Fibroblast of skin of abdomen (primary cell): ENCODE measurements at places on chromosomes 4 and X.

DNA sequence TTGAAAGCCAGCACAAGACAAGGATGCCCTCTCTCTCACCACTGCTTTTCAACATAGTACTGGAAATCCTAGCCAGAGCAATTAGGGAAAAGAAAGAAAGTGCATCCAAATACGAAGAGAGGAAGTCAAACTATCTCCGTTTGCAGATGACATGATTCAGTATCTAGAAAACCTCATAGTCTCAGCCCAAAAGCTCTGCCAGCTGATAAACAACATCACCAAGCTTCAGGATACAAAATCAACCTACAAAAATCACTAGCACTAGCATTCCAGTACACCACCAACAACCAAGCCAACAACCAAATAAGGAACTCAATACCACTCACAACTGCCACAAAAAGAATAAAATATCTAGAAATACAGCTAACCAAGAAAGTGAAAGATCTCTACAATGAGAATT, 38.6 kb downstream of the COX7B2 start:
- DNase-seq, result no peak

DNA sequence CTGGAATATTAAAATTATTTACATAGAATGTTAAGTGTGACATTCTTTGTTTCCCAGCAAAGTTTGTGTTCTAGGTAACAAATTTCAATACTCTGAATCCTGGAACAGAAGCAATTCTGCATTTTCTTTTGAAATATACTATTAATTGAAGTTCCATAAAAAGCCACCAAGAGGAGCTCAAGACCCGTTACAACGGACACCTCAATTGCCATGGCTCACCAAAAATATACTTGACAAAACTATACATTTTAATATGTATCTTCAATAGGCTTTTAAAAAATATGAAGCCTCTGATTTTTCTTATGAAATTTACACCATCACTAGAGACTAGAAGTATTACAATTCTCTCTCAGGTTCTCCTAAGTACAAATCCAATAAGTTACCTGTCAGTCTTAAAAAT, 111.4 kb downstream of the NYX start:
- DNase-seq, result no peak

- DNase-seq, result no peak
These were observed 116.8 kb downstream of the TENT5D start for GRCh38 chrX:80537096-80537495.

- no peak for DNase-seq
These were observed 15.8 kb upstream of the GTPBP6 start for GRCh38 chrX:334331-334891.

DNA sequence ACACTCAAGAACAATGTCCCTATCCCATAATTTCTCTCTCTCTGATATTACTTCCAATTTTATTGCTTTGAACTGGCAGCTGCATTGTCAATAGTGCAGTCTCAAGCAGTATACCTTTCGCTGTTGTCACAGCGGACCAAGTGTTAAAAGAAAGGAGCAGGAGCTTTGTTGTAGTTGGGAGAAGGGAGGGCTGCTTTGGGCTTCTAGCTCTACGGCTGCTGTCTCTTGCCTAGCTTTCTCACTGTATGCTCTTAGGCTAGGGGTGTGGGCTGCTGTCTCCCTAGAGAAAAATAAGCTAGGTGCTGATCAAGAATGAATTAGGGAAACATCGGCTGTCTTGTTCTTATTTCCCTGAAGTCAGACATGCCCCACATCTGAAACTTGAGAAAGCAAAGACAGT, 52.5 kb downstream of the TRPC5OS start:
- DNase-seq, result no peak

GRCh38 chrX:2497961-2498780, 2.6 kb downstream of the DHRSX start:
- peak; percentile 23 for DNase-seq

DNA sequence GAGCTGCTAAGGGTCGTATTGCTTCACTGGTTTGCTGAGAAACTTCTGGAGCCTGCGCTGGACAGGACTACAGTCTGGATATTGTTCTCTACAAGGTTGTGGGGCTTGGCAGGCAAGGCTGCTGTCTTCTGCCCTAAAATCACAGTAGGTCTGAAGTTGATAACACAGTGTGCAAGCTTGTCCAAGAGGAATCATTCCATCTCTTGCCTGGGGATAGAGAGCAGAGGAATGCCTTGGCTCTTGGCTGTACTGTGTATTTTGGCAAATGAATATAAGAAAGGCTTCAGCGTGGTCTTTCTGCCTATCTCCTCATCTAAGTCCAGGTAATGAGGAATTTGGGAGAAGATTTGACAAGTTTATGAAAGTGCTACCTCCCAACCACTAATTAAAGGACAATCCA, 9.4 kb upstream of the RASL11B start:
- no peak for DNase-seq

DNA sequence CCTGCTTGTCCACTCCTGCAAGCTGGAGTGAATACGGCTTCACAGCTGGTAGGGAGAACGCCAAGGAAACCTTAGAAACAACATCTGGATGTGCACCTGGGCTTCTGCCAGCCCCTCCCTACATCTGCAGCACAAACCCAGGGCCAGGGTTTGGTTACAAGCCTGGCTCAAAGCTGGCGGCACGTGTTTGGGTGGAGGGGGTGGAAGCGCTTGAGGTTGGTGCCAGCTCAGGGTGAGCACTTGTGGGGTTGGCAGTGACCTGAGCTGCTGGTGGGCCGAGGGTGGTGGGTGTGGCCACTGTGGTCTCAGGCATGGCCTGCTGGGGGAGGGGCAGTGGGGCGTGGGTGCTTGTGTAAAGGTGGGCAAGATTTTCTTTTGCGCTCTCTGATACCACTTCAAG, 15.6 kb downstream of the ELF4 start:
- no peak for DNase-seq

- DNase-seq, result no peak
These were observed 25.3 kb upstream of the EPGN start for GRCh38 chr4:74282926-74283325.

- no peak for DNase-seq
These were observed 1057.8 kb downstream of the DMD start for GRCh38 chrX:32153585-32153984.

DNA sequence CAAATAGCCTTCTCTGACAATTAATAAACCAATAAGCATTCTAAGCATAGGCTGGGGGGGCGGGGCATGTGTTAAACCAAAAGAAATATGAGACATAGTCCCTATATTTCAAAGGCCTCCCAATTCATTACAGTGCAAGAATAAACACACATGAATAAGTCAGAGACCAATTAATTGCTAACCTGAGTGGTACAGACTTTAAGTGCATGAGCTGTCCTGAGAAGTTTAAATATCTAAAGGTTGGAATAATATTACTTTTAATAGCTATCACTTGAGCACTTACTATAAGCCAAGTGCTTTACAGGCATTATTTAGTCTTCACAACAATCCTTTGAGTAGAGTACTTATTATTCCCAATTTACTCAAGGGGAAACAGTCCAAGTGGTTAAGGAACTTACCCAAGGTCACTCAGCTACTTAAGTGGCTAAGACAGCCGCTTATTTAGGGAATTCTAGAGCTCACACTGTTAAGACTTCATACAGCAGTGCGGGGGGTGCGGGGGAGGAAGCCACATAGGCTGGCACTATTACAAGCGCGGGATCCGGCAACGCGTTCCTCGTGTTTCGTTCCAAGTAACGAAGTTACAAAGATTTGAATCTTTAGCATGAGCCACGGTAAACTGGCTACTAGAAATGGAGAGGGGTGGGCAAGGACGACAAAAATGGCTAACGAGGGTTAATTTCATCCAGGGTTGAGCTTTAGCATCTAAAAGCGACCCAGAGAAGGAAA, 1.4 kb downstream of the THOC2 start:
- no peak for DNase-seq

GRCh38 chrX:71128915-71129765, 10.7 kb downstream of the MED12 start:
- peak; percentile 39 for DNase-seq

DNA sequence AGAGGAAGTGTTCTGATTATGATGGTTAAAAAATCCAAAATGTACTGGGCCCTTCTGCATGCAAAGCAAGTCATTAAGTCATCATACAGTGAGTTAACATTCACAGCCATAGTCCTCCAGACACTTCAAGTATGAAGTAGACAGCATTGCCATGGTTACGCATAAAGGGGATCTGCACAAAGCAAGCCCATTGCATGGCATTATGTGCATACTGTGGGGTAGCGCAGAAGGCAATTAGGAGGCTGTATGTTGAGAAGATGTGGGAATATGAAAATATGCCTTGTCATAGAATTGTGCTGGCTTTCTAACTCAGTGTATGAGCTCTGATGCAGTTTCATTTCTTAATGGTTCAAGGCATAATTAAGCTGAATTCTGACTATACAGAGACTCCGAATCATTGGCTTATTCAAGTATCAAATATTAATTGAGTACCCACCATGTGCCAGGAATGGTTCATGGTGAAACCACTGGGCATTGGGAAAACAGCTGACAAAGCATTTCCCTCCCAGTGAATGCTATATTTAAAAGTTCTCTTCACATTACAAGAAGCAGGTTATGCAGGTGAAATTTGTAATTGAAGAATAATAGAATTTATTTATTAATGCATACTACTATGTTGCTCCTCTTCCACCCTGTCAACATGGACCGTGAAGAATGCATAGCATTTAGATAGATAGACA, 588.9 kb downstream of the ZNF674 start:
- no peak for DNase-seq

DNA sequence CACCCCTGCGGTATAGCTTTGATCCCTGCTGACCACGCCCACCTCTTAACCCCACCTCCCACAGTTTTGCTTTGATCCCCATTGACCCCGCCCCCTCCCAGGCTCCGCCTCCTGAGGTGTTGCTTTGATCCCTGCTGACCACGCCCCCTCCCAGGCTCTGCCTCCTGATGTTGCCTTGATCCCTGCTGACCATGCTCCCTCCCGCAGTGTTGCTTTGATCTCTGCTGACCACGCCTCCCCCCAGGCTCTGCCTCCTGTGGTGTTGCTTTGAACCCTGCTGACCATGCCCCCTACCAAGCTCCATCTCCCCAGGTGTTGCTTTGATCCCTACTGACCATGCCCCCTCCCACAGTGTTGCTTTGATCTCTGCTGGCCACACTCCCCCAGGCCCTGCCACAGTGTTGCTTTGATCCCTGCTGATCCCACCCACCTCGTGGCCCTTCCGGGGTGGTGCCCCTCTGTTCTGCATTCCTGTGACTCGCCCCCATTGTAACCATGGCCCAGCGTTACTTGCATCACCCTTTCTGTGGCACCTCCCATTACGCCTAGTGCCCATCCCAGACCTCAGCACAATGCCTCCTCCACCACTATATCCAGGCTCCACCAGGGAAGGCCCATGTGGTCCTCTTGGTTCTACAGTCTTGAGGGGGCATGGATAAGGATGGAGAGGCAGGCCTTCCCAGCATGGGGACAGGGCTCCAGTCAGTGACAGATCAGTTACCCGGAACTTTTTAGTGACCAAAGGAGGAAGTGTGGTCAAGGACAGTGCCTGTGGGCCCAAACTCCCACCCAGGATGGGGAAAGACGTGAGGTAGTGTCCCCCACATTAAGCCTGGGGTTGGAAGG, 70.8 kb downstream of the ADRA2C start:
- no peak for DNase-seq

DNA sequence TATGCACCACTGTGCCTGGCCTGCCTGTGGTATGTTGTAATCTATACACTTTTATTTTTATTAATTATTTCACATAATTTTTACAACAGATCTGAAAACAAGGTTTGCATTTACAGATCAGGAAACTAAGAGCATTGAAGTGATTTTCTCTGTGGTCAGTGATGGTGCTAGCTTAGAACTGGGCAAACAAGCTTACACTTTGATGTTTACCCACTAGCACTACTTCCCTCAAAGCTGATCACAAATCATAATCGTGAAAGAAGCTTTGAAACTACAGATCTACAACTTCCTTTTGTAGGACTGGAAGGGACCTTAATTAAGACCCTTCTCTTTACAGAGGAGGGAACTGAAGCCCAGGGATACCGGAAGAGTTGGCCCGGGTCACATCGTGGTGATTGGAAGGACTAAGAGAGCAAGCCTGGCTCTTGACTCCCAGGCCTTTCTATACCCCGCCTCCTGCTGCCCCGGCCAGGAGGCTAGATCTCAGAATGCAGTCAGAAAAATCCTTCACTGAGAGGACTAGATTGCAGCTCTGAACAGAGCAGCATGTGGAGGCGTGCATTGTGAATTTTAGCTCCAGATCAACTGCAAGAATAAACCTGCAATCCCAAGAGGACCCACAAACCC, 93.7 kb upstream of the ZNF827 start:
- no peak for DNase-seq

DNA sequence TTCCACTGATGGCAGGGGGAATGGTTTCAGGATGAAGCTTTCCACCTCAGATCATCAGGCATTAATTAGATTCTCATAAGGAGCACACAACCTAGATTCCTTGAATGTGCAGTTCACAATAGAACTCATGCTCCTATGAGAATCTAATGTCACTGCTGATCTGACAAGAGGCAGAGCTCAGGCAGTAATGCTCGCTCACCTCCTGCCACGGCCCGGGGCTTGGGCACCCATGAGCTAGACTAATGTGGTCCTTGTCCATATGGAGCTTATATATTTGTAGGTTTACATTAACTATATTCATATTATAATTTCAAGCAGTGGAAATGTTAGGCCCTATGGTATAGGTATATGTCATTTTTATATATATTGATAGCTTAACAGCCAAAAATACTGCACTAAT, 24.4 kb downstream of the SLC9B2 start:
- no peak for DNase-seq

DNA sequence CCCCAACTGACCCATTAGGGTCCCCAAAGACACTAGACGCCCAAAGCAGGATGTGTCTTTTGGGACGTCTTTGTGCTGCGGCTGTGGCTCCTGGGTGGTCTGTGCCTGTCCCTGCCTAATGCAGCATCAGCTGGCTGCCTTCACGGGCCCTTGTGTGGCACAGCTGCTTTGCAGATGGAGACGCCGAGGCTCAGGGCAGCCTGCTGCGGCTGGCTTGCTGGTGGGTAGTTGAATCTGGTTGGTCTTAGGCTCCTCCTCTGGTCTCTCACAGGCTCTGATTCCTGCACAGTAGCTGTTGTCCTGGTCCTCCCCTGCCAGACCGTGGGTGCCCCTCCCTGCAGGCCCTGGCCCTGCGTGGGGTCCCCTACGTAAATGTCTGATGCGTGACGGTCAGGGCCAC, 8.1 kb downstream of the CPZ start:
- no peak for DNase-seq

GRCh38 chr4:89899152-89899551, 4.5 kb downstream of the MMRN1 start:
- DNase-seq, result no peak

DNA sequence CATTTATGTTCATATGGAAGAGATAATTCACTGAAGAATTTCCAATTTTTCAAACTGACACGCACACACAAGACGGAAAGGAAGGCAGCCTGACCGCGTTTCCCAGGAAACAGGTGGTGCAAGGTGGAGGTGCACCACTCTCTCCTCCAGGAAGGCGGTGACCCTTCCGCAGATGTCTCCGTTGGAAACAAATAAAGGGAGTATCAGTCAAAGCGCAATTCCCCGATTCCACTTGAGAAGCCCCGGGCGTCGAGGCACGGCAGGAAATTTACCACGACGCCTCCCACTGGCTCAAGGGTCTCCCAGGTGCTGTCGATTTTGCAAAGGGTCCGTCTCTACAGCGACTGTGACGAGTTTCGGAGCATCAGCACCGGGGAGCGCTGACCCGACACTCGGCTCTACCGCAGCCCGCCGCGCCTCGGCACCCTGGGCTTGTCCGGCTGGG, 770 bp upstream of the TIGD2 start:
- no peak for DNase-seq
